Thoracic aorta (tissue), 2 donors: ENCODE measurements at places on chromosomes 12 and 14. TPM values are rescaled to one million over a fixed set of nuclear protein-coding genes. Genes with fewer than 3 reads are reported as not detected.

The SYT1 gene
- total RNA-seq: 1.3 TPM

The GPD1 gene
- total RNA-seq: 4.2 TPM

GRCh38 chr12:6361834-6362233, 13.5 kb downstream of the SCNN1A start:
- no peak overlapping the region for H3K27ac ChIP-seq
- H3K27me3 ChIP-seq: no peaks in the 10 kb centered on the region
- H3K36me3 ChIP-seq: no peaks in the 10 kb centered on the region

DNA sequence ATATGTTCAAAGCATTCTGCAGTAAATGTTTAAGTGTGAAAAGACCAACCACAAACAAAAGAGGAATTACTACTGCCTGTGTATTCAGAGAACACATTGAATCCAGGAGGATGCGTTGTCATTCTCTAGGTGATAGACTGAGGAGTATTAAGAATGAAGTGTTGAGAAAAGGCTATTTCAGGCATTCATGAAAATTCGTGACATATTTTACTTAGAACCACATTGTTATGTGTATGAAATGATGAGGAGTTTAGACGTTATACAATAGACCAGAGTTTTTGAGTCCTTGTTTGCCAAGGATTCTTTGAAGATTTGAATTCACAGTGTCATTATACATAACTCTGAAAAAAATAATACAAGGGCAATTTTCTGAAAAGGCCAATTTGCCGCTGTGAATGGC, 251.8 kb downstream of the CCDC91 start:
- H3K4me1 ChIP-seq: no peaks in the 10 kb centered on the region
- no peaks in the 10 kb centered on the region for H3K27me3 ChIP-seq
- no peaks in the 10 kb centered on the region for H3K36me3 ChIP-seq
- H3K27ac ChIP-seq: no peak overlapping the region
- no peak overlapping the region for H3K4me3 ChIP-seq

DNA sequence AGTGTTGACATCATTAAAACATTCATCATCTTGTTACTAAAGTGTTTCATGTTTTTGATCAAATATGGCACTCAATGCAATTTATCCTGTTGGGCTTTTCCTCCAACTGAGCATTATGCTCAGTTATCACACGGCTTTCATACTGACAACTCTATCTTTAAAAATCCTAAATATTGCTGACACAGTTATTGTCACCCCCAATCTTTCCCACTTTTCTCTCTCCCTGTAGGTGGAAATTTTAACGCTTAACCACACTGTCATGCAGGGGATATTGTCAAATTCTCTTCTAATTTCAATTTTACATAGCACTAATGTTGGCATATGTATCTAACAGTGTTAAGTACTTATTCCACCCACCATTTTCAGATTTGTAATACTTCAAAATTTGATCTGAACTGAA, 59.7 kb upstream of the GPHB5 start:
- H3K4me1 ChIP-seq: no peaks in the 10 kb centered on the region
- H3K27me3 ChIP-seq: no peaks in the 10 kb centered on the region
- H3K4me3 ChIP-seq: no peak overlapping the region
- no peak for DNase-seq

DNA sequence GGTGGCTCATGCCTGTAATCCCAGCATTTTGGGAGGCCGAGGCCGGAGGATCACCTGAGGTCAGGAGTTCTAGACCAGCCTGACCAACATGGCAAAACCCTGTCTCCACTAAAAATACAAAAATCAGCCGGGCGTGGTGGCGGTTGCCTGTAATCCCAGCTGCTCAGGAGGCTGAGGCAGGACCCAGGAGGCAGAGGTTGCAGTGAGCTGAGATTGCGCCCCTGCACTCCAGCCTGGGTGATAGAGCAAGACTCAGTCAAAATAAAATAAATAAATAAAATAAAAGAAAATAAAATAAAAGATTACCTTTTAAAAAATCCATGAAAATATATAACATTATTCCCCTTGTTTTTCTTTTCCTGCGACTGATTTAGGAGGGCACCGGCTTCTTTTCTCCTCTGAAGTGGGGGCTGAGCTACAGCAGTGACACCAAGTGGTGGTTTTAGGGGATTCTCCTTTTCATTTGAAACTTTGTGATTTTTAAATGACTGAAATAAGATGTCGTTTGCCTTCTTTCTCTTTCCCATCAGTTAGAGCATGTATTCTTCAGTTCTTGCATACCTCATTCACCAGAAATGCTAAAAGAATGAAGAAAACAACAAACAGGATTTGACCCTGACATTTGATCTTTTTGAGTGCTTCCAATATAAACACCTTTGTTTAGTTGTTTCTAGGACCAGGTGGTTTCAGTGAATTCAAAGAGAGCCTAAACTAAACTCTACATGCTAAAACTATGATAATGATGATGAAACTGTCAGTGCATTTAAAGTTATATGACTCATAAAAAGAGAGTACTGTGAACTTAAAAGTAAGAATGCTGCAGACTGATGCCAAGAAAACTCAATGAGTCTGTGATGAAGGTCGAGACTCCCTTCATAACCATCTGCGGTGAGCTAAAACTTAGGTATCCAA, 22.6 kb upstream of the PKP2 start:
- no peaks in the 10 kb centered on the region for H3K4me1 ChIP-seq
- no peaks in the 10 kb centered on the region for H3K36me3 ChIP-seq
- no peak overlapping the region for H3K4me3 ChIP-seq
- no peak overlapping the region for H3K27ac ChIP-seq
- H3K27me3 ChIP-seq: no peaks in the 10 kb centered on the region
- no peak for DNase-seq

- no peaks in the 10 kb centered on the region for H3K36me3 ChIP-seq
- H3K27ac ChIP-seq: no peak overlapping the region
- no peaks in the 10 kb centered on the region for H3K27me3 ChIP-seq
- H3K4me3 ChIP-seq: no peak overlapping the region
- H3K4me1 ChIP-seq: no peaks in the 10 kb centered on the region
Measured at GRCh38 chr14:84042992-84043391, 1487.0 kb upstream of the FLRT2 start.

- H3K27ac ChIP-seq: no peak overlapping the region
- H3K36me3 ChIP-seq: peaks cover 12% of the 10 kb centered on the region
- H3K27me3 ChIP-seq: no peaks in the 10 kb centered on the region
- peaks cover 13% of the 10 kb centered on the region for H3K4me1 ChIP-seq
- no peak for DNase-seq
- H3K4me3 ChIP-seq: no peak overlapping the region
Measured at GRCh38 chr12:123998344-123998990, 25.5 kb downstream of the ZNF664 start.

The ADAM21 gene
- 0.14 TPM for total RNA-seq

- no peak overlapping the region for H3K27ac ChIP-seq
- H3K4me3 ChIP-seq: no peak overlapping the region
- DNase-seq: no peak
- peaks cover 57% of the 10 kb centered on the region for H3K4me1 ChIP-seq
Measured at GRCh38 chr12:48982397-48983080, 4.4 kb downstream of the WNT1 start.

GRCh38 chr14:98408713-98409112, 863.3 kb downstream of the BCL11B start:
- DNase-seq: no peak
- H3K27ac ChIP-seq: no peak overlapping the region
- no peaks in the 10 kb centered on the region for H3K4me1 ChIP-seq

GRCh38 chr14:94138251-94138650, 8.8 kb upstream of the IFI27L2 start:
- DNase-seq: no peak
- no peaks in the 10 kb centered on the region for H3K27me3 ChIP-seq
- no peaks in the 10 kb centered on the region for H3K4me1 ChIP-seq
- no peak overlapping the region for H3K27ac ChIP-seq
- no peaks in the 10 kb centered on the region for H3K36me3 ChIP-seq

- no peak overlapping the region for H3K4me3 ChIP-seq
- H3K4me1 ChIP-seq: peaks cover 15% of the 10 kb centered on the region
Measured at GRCh38 chr14:75009176-75009575, 6.5 kb downstream of the EIF2B2 start.

The C12orf50 gene
- not detected for total RNA-seq

- H3K36me3 ChIP-seq: no peaks in the 10 kb centered on the region
- no peak for DNase-seq
- no peaks in the 10 kb centered on the region for H3K27me3 ChIP-seq
- H3K27ac ChIP-seq: no peak overlapping the region
- no peak overlapping the region for H3K4me3 ChIP-seq
Measured at GRCh38 chr14:22178333-22178839, 410.6 kb downstream of the DAD1 start.

GRCh38 chr14:51395361-51395849, 155.4 kb downstream of the TMX1 start:
- no peaks in the 10 kb centered on the region for H3K36me3 ChIP-seq
- peak overlapping the region; percentile 85 for H3K27ac ChIP-seq
- no peak for DNase-seq
- H3K4me3 ChIP-seq: no peak overlapping the region
- H3K27me3 ChIP-seq: no peaks in the 10 kb centered on the region
- peaks cover 34% of the 10 kb centered on the region for H3K4me1 ChIP-seq

The SRRM4 gene
- 0.21 TPM for total RNA-seq
